ENCODE measurements at places on chromosomes 1 and 21.

DNA sequence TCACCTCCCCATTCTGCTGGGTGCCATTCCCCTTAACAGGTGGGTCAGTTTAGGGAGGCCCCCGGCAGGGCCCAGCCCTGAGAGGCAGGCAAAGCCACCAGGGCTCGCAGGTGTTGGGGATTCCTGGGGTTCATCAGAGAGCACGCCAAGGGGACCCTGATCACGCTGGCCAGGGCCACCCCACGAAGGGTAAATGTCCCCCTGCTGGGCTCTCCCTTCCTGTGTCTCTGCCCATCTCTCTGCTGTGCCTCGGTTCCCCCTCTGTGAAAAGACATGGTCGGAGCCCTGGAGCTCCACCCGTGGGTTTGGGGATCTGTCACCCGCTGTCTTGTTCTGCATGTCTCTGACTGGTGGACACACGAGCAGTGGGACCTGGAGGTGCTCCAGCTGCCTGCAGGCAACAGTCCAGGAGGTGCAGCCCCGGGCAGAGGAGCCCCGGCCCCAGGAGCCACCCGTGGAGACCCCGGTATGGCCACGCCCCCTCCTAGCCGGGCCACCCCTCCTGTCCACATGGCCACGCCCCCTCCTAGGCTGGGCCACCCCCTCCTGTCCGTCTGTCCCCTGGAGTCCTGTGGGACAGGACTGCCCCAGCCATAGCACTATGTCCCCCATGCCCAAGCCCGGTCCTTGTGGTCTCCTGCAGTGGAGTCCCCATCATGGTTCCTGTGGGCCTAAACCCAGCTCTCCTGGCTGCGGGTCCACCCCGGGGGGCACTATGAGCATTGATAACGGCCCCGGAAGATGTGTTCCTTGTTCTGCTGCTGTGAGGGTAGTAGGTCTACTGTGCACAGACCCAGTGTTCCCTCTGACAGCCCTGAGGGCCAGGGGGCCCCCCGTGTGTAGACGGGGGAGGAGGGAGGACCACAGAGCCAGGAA lies 6.5 kb downstream of the AIRE start:
- DNase-seq: no peak

GRCh38 chr1:165075725-165076370 lies 280.7 kb downstream of the LMX1A start:
- DNase-seq: no peak

DNA sequence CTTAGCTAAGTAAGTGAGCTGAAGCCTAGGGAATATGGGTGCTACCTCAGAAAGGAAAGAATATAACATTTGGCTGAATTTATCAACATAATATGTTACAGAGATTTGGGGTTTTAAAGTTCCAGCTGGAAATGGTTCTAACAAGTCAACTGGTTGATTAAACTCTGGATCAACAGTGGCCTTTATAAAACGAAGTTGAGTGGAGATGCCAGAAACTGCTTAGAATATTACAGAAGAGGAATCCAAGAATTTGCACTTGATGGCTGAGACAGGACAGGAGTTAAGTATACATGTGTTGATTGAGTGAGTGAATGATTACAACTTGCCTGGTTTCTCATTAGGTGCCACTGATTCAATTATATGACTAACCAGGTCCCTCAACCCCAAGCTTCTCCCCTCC lies 7.4 kb upstream of the ZBTB17 start:
- no peak for DNase-seq

- no peak for DNase-seq
Measured at GRCh38 chr1:6495540-6496364, 4.3 kb upstream of the PLEKHG5 start.

DNA sequence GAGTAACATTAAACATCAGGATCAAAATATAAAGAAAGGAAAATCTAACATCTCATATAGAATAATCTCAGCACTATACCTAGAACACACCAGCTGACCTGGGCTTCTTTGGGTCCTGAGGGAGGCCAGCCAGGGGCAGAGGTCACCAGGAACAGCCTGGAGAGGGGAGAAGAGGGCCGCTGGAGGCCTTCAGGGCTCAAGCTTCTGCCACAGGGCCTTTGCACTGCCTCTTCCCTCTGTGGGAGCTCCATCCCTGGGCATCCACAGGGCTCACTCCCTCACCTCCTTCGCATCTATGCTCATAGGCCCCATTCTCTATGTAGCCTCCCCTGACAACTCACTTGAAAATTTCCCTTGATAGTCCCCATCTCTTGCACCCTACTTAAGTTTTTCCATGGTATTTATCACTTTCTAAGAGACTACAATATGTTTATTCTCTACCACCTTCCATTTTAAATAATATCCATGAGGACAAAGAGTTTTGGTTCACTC lies 73.9 kb downstream of the HIVEP3 start:
- DNase-seq: no peak

GRCh38 chr1:55926906-55927471 lies 652.4 kb downstream of the PLPP3 start:
- no peak for DNase-seq

DNA sequence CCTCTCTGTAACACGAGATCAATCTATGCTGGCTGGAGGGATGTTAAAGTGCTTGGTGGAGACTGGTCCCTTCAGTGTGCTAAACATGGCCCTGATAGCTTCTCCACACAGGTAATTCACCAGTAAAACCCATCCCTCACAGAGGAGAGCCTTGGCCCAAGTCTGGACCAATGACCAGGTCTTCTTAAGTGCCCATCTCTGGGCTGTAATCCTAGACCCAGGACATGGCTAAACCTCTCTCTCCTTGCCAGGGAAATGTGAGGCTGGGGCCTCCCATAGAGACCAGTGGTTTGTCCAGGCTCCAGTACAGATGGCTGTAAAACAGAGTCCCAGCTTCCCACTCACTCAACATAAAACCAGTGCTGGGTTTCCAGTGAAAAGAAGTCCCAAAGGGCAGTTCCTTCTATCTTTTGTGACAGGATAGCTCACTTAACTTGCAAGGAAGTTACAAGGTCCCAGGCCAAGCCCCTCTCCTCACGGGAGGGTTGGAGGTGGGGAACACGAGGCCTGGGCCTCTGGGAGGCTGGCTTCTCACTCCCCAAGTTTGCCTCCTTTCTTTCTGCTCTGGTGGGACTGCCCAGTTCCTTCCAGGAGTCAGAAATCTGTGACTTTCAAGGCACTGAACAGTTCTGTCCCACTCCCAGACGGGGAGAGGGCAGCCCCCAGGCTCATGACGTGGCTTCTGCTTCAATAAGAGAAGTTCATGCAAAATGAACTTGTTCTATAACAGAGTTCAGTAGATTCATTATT lies 2.2 kb upstream of the KIF17 start:
- DNase-seq: no peak

- DNase-seq: no peak
Measured at GRCh38 chr21:43903451-43904091, 38.5 kb downstream of the AGPAT3 start.

- DNase-seq: peak; percentile 10
Measured at GRCh38 chr1:173669491-173669941, at the start of gene ANKRD45. TSS of gene ANKRD45 (minus strand) at chr1:173669851. CDS start at chr1:173659418, 10,433 bp downstream.

- DNase-seq: no peak
Measured at GRCh38 chr1:241591317-241591716, 48.9 kb downstream of the CHML start.

Measured in germinal center (tissue), 1 donor.